ENCODE measurements at places on chromosomes 3 and 15.

DNA sequence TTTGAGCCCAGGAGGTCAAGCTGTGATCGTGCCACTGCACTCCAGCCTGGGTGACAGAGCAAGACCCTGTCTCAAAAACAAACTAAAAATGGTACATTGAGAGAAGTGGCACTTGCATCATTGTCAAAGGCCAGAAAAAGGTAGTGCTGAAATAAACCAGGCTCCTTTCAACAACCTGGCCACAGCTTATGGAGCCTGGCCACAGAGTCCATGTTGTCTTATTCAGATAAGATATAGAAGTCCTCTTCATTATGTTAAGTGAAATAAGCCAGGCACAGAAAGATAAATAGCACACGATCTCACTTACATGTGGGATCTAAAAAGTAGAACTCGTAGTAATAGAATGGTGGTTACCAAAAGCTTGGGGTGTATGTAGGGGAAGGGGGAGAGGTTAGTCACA is 34.8 kb downstream of the EMC4 start:
- no peak for DNase-seq

- DNase-seq = no peak
Measured at GRCh38 chr3:188296761-188297612, 143.0 kb downstream of the LPP start.

DNA sequence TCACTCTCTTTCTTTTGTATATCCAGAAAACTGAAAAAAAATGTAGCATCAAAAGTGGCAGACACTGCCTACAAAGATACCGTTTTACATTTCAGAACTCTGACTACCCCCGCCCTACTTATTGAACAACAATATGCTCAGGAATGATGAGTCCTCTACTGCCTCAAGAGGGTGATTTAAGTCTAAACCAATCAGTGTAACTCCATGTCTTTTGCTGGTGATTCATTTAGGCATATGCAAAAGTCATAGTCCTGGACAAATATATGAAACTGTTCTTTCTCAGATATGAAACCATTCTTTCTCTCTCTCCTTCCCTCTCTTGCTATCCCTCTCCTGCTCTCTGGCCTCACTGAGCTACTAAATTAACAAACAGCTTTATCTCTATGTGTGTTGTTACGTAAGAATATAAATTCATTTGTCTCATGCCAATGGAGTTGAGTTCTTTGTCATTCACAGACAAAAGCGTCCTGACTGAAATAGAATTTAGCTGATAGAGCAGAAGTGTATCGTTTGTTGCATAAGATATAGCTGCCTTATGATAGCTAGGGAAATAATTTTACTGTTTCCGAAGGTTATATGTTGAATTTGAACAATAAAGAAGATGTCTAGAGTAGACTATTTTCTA is 133.7 kb upstream of the OSTN start:
- no peak for DNase-seq

GRCh38 chr15:80059786-80060355 is 395 bp downstream of the ZFAND6 start:
- DNase-seq = no peak

DNA sequence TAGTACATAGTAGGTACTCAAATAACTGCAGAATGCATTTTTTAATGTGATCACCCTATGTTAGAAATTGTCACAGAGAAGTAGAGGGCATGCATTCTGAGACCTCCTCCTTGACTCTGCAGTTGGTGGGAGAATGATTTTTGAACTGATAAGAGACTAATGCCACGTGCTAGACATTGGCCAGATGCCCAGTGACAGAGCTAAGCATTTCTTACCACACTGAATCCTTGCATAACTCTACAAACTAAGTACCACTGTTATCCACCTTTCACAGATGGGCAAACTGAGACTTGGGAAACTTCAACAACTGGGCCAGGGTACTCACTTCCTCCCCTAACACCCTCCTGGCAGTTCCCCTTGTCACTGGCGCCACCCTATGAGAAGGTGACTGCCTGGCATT is 33.5 kb upstream of the SPATA12 start:
- no peak for DNase-seq

- no peak for DNase-seq
Measured at GRCh38 chr3:181943285-181943684, 231.6 kb downstream of the SOX2 start.

GRCh38 chr3:38031022-38031994 is 1.9 kb upstream of the PLCD1 start:
- no peak for DNase-seq

DNA sequence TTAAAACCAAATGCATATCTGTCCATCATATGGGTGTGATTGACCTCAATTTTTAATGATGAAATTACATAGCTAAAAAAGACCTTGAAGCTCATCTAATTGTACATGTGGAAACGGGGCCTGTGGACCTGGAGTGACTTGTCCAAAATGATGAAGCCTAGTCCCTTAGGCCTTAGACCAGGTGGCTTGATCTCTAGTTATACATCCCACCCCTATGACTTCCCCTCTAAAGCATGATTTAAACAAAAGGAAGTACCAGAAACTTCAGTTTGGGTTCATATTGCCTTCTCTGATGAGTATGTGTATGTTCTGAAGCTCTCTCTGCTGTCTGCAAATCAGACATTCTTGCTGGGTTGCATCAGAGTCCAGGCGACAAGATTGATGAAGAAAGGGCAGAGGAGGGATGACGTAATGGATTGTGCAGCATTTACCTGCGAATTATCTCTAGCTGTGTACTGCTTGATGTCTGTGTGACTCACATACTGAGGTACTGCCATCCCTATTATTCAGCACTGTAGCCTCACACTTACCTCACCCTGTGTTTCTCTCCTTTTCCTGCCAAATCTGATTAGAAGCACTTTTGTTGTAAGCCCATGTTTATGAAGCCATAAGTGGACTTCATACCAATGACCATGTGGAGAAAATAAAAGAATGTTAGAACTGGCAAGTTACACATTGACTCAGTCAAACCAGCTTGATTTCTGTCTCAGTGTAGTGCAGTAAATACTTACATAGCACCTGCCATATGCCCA is 111.5 kb downstream of the FILIP1L start:
- no peak for DNase-seq

DNA sequence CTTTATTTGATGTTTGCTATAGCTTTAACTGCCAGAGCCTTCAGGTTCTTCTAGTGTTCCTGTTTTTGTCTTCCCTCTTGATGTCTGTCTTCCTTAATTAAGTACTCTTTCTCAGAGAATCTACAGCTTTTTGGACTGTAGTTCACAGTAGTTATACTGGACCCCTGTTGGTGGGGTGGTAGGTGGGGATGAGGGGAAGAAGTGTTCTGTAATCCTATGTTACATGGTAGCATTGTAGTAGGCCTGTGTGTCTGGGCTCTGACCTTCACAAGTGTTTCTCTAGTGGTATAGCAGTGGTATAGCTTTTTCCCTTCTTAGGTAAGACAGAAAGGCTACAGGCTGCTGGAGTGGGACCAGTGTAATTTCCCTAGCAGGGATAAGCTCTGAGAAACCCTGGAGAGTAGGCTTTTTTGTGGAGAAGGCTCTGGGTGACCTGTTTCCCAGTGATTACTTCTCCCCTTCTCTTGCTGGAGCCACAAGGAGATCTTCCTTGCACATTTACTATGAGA is 59.6 kb downstream of the CHRNA7 start:
- DNase-seq = no peak

- no peak for DNase-seq
Measured at GRCh38 chr3:182420741-182421140, 372.6 kb upstream of the ATP11B start.

- no peak for DNase-seq
Measured at GRCh38 chr3:18344306-18345014, 80.7 kb downstream of the SATB1 start.

DNA sequence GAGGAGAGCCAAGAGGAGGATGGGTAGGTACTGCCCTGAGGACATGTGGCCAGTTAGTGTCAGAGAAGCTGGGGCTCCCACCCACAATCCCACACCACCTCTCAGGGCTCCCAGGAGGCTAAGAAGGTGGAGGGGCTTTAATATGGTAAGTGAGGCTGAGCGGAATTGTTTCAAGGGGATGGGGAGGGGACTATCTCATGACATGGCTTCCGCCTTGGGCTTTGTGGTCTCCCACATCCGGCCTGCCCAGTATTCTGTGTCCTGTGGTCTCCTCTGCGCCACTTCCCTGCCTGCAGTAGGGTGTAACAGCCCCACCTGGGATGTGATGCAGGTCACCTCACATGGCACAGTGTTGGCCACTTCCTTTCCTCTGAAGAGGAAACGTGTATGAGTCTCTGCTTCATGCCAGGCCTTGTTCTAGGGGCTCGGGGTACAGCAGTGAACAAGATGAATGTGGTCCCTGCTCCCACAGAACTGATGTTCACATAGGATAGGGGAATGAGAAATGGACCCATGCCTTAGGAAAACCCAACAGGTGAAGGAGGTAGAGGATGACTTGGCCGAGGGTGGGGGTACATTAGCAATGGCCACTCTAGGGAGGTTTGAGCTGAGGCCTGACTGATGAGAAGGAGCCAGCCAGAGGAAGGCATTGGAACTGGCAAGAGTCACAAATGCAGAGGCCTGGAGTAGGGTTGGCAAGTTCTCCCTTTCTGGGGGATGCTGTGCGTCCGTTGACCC is 3.2 kb downstream of the NEIL1 start:
- DNase-seq = no peak

DNA sequence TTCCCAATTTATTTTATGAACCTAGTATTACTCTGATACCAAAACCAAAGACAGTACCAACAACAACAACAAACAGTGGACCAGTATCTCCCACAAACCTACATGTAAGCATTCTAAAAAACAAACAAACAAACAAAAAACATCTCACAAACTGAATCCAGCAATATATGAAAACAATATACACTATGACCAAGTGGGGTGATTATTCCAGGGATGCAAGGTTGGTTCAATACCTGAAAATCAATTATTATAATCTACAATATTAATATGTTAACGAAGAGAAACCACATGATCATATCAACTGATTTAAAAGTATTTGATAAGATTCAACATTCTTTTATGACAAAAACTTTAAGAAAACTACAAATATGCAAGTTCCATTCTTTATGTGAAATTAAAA is 391.3 kb downstream of the MAGI1 start:
- DNase-seq = no peak

- DNase-seq = no peak
Measured at GRCh38 chr3:191301017-191301416, 28.2 kb upstream of the CCDC50 start.

DNA sequence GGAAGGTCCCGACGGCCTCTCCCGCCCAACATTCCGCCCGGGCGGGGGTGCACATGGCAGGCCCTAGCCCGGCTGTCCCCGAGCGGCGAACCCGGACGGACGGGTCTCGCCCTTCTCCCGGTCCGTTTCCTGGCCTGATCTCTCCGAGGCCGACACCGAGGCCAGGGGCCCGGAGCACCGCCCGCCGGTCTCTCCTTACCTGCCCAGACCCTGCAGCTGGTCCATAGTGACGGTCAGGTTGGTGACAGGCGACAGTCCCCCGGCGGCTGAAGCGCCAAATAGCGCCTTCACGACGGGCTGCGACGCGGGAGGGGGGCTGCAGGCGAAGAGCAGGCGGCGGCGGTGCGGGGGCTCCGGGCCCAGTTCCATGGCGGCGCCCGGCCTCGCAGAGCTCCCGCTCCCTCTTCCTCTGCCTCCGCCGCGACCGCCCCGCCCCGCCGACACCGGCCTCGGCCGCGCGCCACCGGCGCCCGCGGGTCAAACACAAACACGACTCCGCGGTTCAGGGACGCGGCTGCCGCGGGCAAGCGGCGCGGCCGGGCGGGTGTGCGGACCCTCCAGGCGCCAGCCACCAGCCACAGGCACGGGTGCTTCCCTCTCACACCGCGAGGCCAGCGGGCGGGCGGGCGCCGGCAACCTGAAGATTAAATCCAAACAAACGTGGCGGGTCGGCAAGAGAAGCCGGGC is 495 bp downstream of the CDC25A start:
- no peak for DNase-seq

GRCh38 chr3:183572935-183573334 is 17.4 kb upstream of the KLHL6 start:
- DNase-seq = no peak

DNA sequence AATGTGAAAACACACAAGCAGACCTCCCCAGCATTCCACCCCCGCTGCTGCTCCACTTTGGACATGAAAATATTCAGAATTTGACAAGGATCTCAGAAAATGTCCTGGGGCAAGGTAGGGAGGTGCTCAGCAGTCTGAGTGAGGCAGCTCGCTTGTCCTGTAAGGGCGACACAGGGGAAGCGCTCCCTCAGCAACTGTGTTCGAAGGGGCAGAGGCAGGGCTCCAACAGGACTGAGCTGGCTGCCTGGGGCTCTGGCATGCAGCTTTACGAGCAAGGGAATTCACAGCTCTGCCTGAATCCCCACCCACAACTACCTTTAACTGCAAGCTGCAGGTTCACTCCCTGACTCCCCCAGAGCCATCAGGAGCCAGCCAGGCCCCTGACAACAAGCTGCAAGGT is 287.0 kb upstream of the LYSMD4 start:
- DNase-seq = no peak

- DNase-seq = no peak
Measured at GRCh38 chr3:77718311-77718710, 678.4 kb downstream of the ROBO2 start.

- DNase-seq = no peak
Measured at GRCh38 chr15:27817258-27817657, 281.9 kb downstream of the OCA2 start.

DNA sequence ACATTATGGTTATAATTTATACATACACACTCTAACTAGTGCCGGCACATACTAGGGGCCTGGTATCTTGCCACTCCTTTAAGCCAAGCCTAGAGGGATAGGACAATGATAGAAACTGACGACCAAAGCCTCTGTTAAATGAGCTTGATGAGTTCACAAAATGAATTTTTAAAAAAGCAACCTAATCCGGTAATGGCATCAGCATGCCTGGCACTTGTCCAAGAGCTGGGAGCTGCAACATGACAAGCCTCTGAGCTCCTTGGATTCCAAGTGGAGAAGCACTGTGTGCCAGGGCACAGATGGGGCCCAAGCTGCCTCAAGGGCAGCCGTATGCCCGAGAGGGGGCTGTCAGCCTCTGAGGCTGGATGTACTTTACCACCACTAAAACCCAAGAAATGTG is 9.7 kb downstream of the ETV5 start:
- no peak for DNase-seq

GRCh38 chr15:47351501-47351900 is 365.8 kb upstream of the SEMA6D start:
- DNase-seq = no peak

DNA sequence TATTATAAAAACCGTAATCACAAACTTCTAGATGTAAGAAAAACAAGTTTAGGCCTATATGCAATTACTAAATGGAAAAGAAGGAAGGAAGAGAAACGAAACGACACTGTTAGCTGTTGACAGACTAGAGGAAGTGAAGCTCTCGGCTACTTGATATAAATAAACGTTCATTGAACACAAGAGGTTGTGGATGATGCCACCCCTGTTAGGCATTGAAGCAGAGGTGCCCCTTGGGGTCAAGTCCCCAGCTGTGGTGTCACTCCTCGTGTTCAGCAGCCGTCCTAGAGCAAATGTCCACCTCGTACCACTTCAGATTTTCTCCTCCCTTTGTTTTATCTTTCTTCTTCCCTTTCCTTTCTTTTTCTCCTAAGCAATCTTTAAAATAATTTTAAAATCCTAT is 146.5 kb upstream of the UBE2E1 start:
- DNase-seq = no peak

GRCh38 chr3:180320631-180321030 is 281.3 kb upstream of the TTC14 start:
- DNase-seq = no peak
